ENCODE measurements at places on chromosomes 2 and 18.

DNA sequence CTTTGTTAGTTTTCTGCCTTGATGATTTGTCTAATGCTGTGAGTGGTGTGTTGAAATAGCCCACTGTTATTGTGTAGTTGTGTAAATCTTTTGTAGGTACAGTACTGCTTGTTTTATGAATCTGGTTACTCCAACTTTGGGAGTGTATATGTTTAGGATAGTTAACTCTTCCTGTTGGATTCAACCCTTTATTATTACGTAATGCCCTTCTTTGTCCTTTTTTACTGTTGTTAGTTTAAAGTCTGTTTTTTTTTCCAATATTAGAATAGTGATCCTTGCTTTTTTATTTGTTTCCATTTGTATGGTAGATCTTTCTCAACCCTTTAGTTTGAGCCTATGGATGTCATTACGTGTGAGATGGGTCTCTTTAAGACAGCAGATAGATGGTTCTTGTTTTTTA lies 261.5 kb upstream of the CDH2 start:
- no peak overlapping the region for H3K27ac ChIP-seq
- no peaks in the 10 kb centered on the region for H3K27me3 ChIP-seq
- no peak for DNase-seq
- H3K4me3 ChIP-seq, result no peak overlapping the region
- no peaks in the 10 kb centered on the region for H3K36me3 ChIP-seq

DNA sequence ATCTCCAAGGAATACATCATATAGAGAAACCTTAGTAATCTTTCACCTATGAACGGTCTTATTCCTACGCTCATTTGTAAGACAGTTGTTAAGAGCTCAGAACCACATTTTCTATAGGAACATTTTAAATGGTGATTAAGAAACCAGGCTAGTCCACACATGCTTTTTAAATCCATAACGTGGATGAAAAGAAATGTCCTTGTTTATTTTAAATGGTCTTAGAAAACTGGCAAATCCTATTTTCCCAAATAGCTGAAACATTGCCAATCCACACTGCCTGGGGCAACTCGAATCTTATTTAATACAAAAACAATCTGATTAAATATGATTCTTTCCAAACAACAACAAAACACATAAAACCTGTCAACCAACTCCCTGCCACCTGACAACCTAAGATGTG lies 23.7 kb downstream of the METTL8 start:
- no peak for DNase-seq
- no peaks in the 10 kb centered on the region for H3K36me3 ChIP-seq
- no peaks in the 10 kb centered on the region for H3K27me3 ChIP-seq
- H3K27ac ChIP-seq, result no peak overlapping the region
- H3K4me1 ChIP-seq, result peaks cover 4% of the 10 kb centered on the region

GRCh38 chr2:9179572-9180201 lies 26.9 kb upstream of the ASAP2 start:
- no peaks in the 10 kb centered on the region for H3K27me3 ChIP-seq
- peak overlapping the region; percentile 90 for H3K27ac ChIP-seq
- peak; percentile 38 for DNase-seq

DNA sequence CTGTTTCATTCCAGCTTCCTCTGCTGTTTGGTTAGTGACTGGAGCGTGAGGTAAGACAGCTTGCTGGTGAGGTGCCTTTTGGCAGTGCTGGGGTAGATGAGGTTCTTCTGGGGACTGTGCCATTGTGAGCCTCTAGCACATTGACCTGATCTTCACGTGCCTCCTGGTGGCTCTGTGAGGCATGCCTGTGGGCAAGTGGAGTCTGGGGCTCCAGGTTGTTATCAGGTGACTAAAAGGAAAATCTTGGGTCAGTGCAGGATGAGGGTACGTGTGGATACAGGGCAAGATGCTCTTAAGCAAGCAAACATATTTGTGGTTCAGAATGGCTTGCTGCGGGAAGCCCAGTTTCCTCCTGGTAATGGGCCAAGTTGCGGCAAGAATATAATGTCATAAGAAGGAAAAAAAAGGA lies 75.4 kb downstream of the FHOD3 start:
- H3K4me1 ChIP-seq, result peaks cover 10% of the 10 kb centered on the region
- H3K27me3 ChIP-seq, result no peaks in the 10 kb centered on the region
- H3K4me3 ChIP-seq, result no peak overlapping the region
- no peak overlapping the region for H3K27ac ChIP-seq
- no peaks in the 10 kb centered on the region for H3K36me3 ChIP-seq
- DNase-seq, result no peak

GRCh38 chr18:55575066-55575465 lies 12.9 kb downstream of the TCF4 start:
- H3K4me1 ChIP-seq, result peaks cover 8% of the 10 kb centered on the region
- no peak overlapping the region for H3K27ac ChIP-seq
- no peaks in the 10 kb centered on the region for H3K27me3 ChIP-seq

- H3K36me3 ChIP-seq, result no peaks in the 10 kb centered on the region
- DNase-seq, result no peak
- no peak overlapping the region for H3K4me3 ChIP-seq
- H3K27me3 ChIP-seq, result no peaks in the 10 kb centered on the region
Observed at GRCh38 chr2:19886261-19886660, 15.5 kb downstream of the TTC32 start.

DNA sequence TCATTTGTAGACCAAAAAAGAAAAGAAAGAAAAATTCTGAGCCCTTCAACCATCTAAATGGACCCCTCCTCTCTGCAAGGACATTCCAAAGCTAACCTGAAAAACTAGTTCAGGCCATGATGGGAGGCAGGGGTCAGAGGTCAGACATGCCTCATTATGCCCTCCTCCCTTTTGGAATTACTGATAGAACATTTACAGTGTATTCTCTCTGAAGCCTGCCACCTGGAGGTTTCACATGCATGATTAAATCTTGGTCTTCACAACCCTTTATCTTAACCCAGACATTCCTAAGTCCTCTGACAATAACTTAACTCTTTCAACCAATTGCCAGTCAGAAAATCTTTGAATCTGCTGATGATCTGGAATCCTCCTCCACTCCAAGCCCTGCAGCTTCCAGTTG lies 86.0 kb downstream of the SPP2 start:
- peaks cover 12% of the 10 kb centered on the region for H3K4me1 ChIP-seq
- H3K27ac ChIP-seq, result no peak overlapping the region
- no peaks in the 10 kb centered on the region for H3K27me3 ChIP-seq
- no peak for DNase-seq

DNA sequence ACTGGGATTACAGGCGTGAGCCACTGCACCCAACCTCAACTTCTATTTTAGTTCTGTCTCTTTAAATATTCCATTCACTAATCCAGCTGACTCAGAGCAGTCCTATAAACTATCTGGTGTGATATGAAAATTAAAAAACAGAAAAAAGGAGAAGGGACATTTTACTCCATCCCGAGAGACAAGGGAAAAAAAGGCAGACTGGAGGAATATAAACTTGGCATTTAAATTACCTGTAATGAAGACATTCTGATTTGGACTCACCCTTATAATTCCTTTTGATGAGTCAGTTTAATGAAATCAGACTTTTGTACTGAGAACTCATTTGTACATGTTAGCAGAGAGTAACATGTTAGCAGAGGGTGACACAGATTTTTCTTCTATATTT lies 74.8 kb upstream of the RIOK3 start:
- no peaks in the 10 kb centered on the region for H3K36me3 ChIP-seq
- H3K27me3 ChIP-seq, result no peaks in the 10 kb centered on the region
- H3K4me3 ChIP-seq, result no peak overlapping the region
- DNase-seq, result no peak
- no peak overlapping the region for H3K27ac ChIP-seq

DNA sequence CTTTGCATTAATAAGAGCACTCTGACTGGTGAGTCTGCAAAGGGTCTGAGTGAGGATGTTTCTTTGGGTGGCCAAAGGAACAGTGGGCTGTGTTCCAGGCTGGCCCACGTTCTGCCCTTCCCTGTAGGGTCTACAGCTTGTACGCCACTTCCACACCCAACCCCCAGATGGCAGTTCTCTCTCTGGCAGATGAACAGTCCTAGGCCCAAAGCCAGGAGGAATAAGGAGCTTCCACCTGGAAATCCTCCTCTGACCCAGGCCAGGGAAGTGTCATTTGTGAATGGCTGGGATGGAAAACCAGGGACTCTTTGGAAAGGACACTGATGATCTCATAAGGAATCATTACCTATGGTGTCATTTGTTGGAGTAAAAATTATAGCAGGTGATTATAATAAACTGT lies 6.6 kb downstream of the OTOF start:
- no peak for DNase-seq
- H3K27me3 ChIP-seq, result no peaks in the 10 kb centered on the region
- no peaks in the 10 kb centered on the region for H3K4me1 ChIP-seq
- no peaks in the 10 kb centered on the region for H3K36me3 ChIP-seq
- no peak overlapping the region for H3K27ac ChIP-seq
- no peak overlapping the region for H3K4me3 ChIP-seq

DNA sequence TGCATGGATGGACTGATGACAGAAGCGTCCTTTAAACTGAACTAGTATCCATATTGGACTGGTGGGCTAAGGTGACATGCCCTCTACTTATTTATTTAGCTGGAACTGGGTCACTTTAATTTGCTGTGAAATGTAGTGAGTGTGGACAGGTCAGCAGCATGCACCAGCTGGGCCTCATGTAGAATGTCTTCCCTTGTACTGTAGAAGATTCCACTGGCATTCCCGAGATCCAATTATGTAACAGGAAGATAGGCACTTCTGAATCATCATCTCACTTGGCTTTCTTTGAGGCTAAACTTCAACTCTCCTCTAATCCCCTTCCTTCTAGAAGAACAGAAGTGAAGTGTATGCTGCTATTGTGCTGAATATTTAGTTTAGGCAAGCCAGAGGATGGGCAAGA lies 296.2 kb downstream of the SLC8A1 start:
- H3K4me1 ChIP-seq, result no peaks in the 10 kb centered on the region
- H3K36me3 ChIP-seq, result no peaks in the 10 kb centered on the region
- no peak overlapping the region for H3K27ac ChIP-seq
- no peaks in the 10 kb centered on the region for H3K27me3 ChIP-seq
- DNase-seq, result no peak

- no peaks in the 10 kb centered on the region for H3K27me3 ChIP-seq
- H3K36me3 ChIP-seq, result no peaks in the 10 kb centered on the region
- H3K4me1 ChIP-seq, result no peaks in the 10 kb centered on the region
- no peak overlapping the region for H3K4me3 ChIP-seq
Observed at GRCh38 chr2:40955635-40956034, 503.7 kb upstream of the SLC8A1 start.

GRCh38 chr2:860259-860855 lies 90.3 kb upstream of the SNTG2 start:
- DNase-seq, result no peak
- no peaks in the 10 kb centered on the region for H3K27me3 ChIP-seq
- H3K4me3 ChIP-seq, result no peak overlapping the region
- H3K4me1 ChIP-seq, result no peaks in the 10 kb centered on the region

- H3K4me3 ChIP-seq, result no peak overlapping the region
- DNase-seq, result no peak
- no peaks in the 10 kb centered on the region for H3K27me3 ChIP-seq
- no peaks in the 10 kb centered on the region for H3K36me3 ChIP-seq
- H3K4me1 ChIP-seq, result no peaks in the 10 kb centered on the region
Observed at GRCh38 chr18:35436076-35436649, 59.0 kb upstream of the ZNF396 start.

DNA sequence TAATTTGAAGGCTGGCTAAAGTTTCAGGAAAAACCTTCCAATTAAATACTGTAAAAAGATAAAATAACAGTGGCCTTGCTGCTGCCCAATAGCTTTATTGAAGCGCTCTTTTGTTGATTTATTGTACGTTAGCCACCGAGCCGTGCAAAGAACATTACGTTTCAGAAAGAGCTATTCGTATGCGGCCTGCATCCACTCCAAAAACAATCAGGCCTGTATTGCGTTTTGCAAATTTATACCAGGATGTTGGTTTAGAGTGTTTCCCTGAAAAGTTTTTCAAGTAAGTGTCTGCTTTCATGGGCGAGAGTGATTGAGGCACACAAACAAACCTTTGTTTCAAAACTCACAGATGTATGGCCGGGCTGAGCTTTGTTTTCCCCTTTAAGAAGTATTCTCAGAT lies 257.2 kb upstream of the SALL3 start:
- H3K27me3 ChIP-seq, result no peaks in the 10 kb centered on the region
- no peaks in the 10 kb centered on the region for H3K36me3 ChIP-seq
- peaks cover 20% of the 10 kb centered on the region for H3K4me1 ChIP-seq
- no peak overlapping the region for H3K4me3 ChIP-seq

- H3K27me3 ChIP-seq, result no peaks in the 10 kb centered on the region
- H3K4me3 ChIP-seq, result no peak overlapping the region
- H3K4me1 ChIP-seq, result no peaks in the 10 kb centered on the region
- no peak for DNase-seq
- H3K36me3 ChIP-seq, result no peaks in the 10 kb centered on the region
Observed at GRCh38 chr2:196515051-196515450, 124.5 kb upstream of the CCDC150 start.

- H3K4me1 ChIP-seq, result no peaks in the 10 kb centered on the region
- H3K27me3 ChIP-seq, result no peaks in the 10 kb centered on the region
- no peak overlapping the region for H3K4me3 ChIP-seq
- no peak overlapping the region for H3K27ac ChIP-seq
- DNase-seq, result no peak
Observed at GRCh38 chr2:134975281-134976009, 56.8 kb downstream of the CCNT2 start.

GRCh38 chr2:191152482-191153240 lies 1.9 kb upstream of the STAT4 start:
- H3K36me3 ChIP-seq, result no peaks in the 10 kb centered on the region
- no peak overlapping the region for H3K27ac ChIP-seq
- H3K27me3 ChIP-seq, result no peaks in the 10 kb centered on the region
- no peak for DNase-seq
- H3K4me1 ChIP-seq, result peaks cover 13% of the 10 kb centered on the region

GRCh38 chr2:102449370-102449974 lies 23.6 kb upstream of the SLC9A4 start:
- no peaks in the 10 kb centered on the region for H3K36me3 ChIP-seq
- no peaks in the 10 kb centered on the region for H3K27me3 ChIP-seq
- H3K4me1 ChIP-seq, result no peaks in the 10 kb centered on the region
- H3K27ac ChIP-seq, result no peak overlapping the region
- peak; percentile 27 for DNase-seq

DNA sequence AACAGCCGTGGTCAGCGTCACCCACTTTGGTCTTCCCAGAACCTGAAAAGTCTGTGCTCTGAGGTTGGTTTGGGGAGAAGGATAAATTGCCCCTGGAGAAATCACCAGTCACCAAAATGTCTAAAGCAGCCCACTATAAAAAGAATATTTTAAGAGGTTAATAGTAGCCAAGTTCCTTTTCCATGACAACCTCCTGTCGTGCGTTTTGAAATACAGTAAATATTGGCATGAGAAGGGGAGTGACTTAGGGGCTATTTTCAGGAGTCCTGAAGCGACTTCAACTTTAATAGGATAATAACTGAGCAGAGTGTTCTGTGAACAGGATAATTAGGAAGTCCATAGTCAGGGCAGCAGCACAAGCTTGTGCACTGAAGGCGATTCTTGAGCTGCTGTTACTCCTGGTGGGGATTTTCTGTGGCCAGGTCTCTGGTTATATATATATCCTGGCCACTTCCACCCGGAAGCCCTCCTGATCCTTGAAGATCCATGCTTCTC lies 49.3 kb downstream of the RNF144A start:
- H3K27me3 ChIP-seq, result no peaks in the 10 kb centered on the region
- H3K36me3 ChIP-seq, result no peaks in the 10 kb centered on the region
- no peak overlapping the region for H3K4me3 ChIP-seq
- no peak overlapping the region for H3K27ac ChIP-seq
- no peak for DNase-seq
- H3K4me1 ChIP-seq, result peaks cover 7% of the 10 kb centered on the region

Measured in body of pancreas (tissue), 4 donors.